NCI-H510A (cell line): ENCODE measurements at places on chromosomes 5 and 9.

DNA sequence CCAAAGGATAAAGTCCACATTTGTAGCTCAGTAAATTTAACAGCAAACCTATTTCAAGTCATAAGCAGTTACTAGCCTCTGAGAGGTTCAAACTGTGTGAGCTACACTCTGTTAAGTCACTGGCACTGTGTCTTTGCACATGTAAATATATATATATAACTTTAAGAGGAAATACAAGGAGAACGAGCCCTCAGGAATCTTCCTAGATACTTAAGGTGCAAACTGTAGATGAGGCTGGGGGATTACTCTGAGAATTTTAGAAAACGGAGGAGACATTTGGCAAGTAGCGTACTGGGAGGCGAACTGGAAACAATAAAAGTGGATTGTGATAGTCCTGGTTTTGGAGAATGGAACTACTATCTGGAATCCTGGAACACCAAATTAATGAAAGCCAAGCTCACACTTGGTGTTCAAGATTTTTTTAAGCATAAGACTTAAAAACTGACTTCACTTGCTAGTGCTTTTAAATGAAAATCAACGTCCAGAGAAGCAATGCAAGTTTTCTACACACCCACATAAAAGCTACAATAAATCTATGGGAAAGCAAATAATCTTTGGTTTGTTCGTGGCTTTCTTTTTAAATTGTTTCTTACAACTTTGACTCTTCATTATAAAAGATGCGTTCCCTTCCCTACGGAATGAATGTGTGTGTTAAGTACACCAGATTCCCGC lies 1057.0 kb upstream of the DMAC1 start:
- no peak for DNase-seq

- no peak for DNase-seq
These were observed 8.9 kb downstream of the ZER1 start for GRCh38 chr9:128762671-128763449.

GRCh38 chr9:86672966-86673365 lies 274.3 kb downstream of the GAS1 start:
- no peak for DNase-seq

- DNase-seq = no peak
These were observed 378.5 kb downstream of the PLK2 start for GRCh38 chr5:58081435-58081834.

GRCh38 chr5:111635916-111636570 lies 121.0 kb downstream of the NREP start:
- no peak for DNase-seq

- no peak for DNase-seq
These were observed 279.8 kb downstream of the FSTL4 start for GRCh38 chr5:133332439-133333024.
